ENCODE measurements at places on chromosomes 6 and 20. TPM values are rescaled to one million over a fixed set of nuclear protein-coding genes. Genes with fewer than 3 reads are reported as not detected.

DNA sequence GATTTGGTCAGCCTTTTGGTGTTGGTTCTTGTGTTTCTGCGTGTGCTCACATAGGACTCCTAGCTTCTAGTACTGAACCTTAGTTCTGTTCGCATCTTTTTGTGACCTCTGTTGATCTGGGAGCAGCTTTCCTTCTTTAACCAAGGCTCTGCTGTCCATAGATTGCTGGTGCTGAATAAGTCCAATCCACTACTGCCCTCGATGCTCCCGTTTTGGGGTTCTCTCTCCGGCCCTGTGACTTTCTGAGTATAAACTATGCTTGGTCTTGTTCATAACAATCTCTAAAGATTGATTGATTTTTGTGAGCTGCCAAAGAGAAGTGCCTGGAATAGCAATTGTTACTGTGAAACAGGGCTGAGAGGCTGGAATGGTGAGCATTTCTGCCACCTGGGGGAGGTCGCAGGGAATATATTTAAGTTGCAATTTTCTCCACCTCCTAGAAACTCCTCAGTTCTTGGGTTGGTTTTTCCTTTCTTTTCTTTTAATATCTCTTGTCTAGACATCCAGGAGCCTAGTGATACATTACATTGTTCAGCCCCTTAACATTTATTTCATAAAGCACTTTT lies 422.9 kb upstream of the CHD6 start:
- no peak overlapping the region for H3K27ac ChIP-seq
- H3K27me3 ChIP-seq, result no peaks in the 10 kb centered on the region
- DNase-seq, result no peak
- H3K4me1 ChIP-seq, result no peaks in the 10 kb centered on the region

GRCh38 chr6:10410207-10411050 lies 4.4 kb downstream of the TFAP2A start:
- H3K4me3 ChIP-seq, result no peak overlapping the region
- no peak overlapping the region for H3K27ac ChIP-seq
- peaks cover 33% of the 10 kb centered on the region for H3K4me1 ChIP-seq
- no peaks in the 10 kb centered on the region for H3K36me3 ChIP-seq
- no peak for DNase-seq

GRCh38 chr20:58850693-58851174 lies at the start of gene GNAS-AS1:
GNAS-AS1 (minus strand) TSS chr20:58850902.
- DNase-seq, result peak; percentile 73
- H3K36me3 ChIP-seq, result no peaks in the 10 kb centered on the region
- H3K4me3 ChIP-seq, result no peak within 1 kb of the TSS
- H3K27me3 ChIP-seq, result peaks cover 16% of the 10 kb centered on the region

- no peak overlapping the region for H3K4me3 ChIP-seq
- H3K4me1 ChIP-seq, result no peaks in the 10 kb centered on the region
- no peak overlapping the region for H3K27ac ChIP-seq
These were observed 213.8 kb downstream of the IBTK start for GRCh38 chr6:82033631-82034211.

The DUSP15 gene
- not detected for total RNA-seq

The ENPP1 gene
- total RNA-seq, result 0.11 TPM

GRCh38 chr6:2086326-2086965 lies 159.0 kb downstream of the GMDS start:
- no peaks in the 10 kb centered on the region for H3K27me3 ChIP-seq
- no peak overlapping the region for H3K27ac ChIP-seq
- DNase-seq, result no peak
- H3K36me3 ChIP-seq, result no peaks in the 10 kb centered on the region
- no peak overlapping the region for H3K4me3 ChIP-seq

The HLA-DMA gene
- 10.2 TPM for total RNA-seq

Measured in CD4-positive, alpha-beta memory T cell (primary cell).